ENCODE measurements at places on chromosomes 2 and 18.

DNA sequence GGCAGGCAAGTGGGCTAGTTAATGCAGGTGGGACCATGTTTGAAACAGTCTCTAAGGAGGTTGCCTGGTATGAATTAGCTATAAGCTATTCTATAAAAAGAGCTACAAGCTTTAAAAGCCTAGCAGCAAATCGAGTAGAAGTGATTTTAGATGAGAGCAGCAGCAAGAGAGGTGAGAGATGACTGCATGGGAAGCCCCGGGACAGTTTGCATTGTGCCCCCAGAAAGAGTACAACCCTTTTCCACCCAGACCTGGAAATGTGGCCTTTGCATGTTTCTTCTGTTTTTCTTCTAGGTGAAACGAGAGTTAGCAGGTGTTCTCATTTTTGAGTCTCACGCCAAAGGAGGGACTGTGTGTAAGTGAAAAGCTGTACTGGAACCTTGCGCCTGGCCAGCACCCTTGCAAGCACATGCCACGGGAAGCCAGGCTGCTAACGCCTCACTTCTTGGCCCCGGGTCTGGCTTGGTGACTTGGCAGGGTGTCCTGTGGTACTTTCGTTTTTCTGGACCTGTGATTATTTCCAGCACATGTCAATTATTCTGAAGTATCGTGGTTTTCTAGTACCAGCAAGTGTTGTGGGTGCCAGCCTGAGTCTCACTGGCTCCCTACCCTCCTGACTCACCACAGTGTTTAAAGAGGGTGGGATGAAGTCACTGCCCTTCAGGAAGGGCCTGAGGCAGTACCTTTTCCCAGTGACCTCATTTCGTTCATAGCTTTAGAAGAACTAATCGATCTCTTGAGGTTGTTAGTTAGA is 90.3 kb upstream of the MAP3K20 start:
- no peak for DNase-seq

GRCh38 chr2:88753833-88754584 is 62.5 kb downstream of the RPIA start:
- no peak for DNase-seq

GRCh38 chr2:241138471-241138870 is 10.8 kb downstream of the PASK start:
- DNase-seq, result no peak

DNA sequence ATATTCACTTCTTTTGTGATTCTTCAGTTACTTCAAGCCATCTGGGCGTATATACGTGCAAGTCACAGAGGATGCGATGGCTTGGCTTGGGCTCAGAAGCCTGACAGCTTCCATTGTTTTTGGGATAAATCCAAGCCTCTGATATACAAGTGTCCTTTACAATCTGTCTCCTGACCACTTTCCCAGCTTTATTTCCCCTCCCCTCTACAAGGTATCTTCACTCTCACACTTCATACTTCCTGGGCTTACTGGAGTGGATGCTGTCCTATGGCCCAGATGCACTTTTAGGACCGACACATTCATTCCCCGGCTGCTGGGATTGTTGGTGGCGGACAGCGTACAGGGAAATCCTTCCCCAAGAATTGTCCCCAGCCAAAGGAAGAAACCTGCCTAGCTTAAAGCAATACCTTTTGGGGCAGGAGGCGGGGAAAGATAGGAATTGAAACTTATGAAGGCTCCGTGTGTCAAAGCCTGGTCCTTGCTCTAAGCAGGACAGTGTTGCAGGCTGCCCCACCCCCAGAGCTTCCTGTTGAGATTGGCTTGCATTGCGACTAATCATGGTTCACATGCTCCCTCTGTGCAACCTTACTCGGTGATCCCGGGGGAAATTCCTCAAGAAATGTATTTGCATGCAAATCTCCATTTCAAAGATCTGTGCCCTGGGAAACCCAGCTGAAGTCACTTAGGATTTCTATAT is 802.9 kb upstream of the ID2 start:
- no peak for DNase-seq

- no peak for DNase-seq
Measured at GRCh38 chr2:85761512-85761944, 7.7 kb downstream of the ATOH8 start.

DNA sequence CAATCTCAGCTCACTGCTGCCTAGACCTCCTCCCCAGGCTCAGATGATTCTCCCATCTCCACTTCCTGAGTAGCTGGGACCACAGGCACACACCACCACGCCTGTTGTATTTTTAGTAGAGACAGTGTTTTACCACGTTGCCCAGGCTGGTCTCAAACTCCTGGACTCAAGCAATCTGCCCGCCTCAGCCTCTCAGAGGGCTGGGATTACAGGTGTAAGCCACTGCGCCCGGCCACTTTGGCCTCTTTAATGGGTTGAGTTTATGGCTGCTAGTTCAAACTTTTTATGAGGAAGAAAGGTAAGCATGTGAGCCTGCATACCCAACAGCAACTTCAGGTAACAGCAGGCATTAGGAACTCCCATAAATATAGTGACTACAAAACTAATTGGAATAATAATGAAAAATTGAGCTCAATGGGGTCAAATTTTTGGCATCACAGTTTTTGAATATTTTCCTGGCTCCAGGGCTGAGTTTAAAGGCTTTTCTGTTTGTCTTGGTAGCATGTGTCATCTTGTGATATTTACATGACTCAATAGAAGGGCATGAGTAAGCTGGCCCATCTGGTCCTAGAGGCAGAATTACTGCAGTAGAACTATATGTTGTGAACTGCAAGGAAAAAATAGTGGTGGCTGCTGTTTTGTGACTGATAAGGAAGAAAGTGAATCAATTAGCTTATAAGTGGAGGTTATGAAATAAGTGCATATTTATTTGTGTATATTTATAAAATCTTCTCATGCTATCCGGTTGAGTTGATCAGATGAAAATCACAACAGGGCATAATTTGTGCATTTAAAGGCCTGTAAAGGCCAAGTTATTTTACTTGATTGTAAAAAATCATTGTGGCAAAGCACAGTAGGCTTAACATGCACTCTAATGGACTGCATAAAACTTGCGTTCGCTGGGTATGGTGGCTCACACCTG is 24.8 kb downstream of the GALM start:
- DNase-seq, result no peak

- no peak for DNase-seq
Measured at GRCh38 chr2:15527074-15527739, 33.9 kb downstream of the NBAS start.

- DNase-seq, result no peak
Measured at GRCh38 chr18:79901665-79902064, 49.8 kb downstream of the SLC66A2 start.

- no peak for DNase-seq
Measured at GRCh38 chr18:74137920-74138538, 9.6 kb downstream of the FBXO15 start.

DNA sequence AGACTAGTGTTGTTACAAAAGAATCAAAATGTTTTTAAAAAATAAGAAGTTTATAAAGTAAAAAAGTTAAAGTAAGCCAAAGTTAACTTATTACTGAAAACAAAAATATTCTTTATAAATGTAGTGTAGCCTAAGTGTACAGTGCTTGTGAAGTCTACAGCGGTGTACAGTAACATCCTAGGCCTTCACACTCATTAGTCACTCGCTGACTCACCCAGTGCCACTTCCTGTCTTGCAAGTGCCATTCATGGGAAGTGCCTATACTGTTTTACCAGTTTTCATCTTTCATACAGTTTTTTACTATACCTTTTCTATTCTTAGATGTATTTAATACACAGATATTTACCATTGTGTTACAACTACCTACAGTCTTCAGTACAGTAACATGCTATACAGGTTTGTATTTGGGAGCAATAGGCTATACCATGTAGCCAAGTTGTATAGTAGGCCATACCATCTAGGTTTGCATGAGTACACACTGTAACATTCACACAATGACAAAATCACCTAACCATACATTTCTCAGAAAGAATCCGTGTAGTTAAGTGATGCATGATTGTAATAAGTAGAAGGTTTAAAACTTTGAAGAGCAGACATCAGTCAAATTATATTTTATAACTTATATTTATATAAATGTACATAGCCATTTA is 13.4 kb downstream of the SERPINB7 start:
- no peak for DNase-seq

DNA sequence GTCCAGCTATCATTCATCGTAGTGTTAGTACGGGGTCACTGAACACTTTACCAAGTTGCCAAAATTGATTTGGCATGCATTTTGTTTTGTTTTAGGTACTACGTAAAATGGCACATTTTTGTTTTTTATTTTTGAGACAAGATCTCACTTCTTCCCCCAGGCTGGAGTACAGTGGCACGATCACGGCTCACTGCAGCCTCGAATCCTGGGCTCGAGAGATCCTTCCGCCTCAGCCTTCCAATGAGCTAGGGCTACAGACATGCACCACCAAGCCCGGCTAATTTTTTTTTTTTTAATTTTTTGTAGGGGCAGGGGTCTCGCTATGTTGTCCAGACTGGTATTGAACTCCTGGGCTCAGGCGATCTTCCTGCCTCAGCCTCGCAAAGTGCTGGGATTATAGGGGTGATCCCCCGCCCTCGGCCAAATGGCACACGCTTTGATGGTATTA is 786 bp downstream of the TAF1B start:
- DNase-seq, result no peak

Data from T-helper 1 cell (primary cell).